Karpas-422 (cell line): ENCODE measurements at places on chromosomes 16 and 17. TPM values are rescaled to one million over a fixed set of nuclear protein-coding genes. Genes with fewer than 3 reads are reported as not detected.
A peak's percentile ranks its signal among the peaks of the same experiment; 100 is the strongest.

Gene GPRC5B
- not detected in 2 replicates for total RNA-seq

Gene HSF4
- total RNA-seq: 12.4 and 15.2 TPM in 2 replicates

Gene CIITA
- 66.2 and 96.5 TPM in 2 replicates for total RNA-seq

Gene MYH13
- total RNA-seq: not detected in 2 replicates

DNA sequence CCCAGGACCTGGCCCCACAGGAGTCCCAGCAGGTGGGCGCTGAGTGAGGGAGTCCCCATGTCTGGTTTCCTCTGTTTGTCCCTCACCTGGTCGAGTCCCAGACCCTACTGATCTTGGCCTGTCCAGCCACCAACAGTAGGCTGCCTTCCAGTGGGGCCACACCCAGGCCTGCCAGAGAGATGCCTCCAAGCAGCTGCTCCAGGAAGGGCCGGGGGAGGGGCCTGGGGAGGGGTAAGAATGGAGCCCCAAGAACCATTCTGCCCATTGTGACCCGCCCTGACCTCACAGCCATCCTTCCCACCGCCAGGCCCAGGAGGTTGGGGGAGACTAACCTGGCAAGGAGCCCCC, 736 bp downstream of the SPATA20 start:
- DNase-seq: no peak

- DNase-seq: no peak
Observed at GRCh38 chr16:74721716-74722115, 21.1 kb upstream of the MLKL start.

DNA sequence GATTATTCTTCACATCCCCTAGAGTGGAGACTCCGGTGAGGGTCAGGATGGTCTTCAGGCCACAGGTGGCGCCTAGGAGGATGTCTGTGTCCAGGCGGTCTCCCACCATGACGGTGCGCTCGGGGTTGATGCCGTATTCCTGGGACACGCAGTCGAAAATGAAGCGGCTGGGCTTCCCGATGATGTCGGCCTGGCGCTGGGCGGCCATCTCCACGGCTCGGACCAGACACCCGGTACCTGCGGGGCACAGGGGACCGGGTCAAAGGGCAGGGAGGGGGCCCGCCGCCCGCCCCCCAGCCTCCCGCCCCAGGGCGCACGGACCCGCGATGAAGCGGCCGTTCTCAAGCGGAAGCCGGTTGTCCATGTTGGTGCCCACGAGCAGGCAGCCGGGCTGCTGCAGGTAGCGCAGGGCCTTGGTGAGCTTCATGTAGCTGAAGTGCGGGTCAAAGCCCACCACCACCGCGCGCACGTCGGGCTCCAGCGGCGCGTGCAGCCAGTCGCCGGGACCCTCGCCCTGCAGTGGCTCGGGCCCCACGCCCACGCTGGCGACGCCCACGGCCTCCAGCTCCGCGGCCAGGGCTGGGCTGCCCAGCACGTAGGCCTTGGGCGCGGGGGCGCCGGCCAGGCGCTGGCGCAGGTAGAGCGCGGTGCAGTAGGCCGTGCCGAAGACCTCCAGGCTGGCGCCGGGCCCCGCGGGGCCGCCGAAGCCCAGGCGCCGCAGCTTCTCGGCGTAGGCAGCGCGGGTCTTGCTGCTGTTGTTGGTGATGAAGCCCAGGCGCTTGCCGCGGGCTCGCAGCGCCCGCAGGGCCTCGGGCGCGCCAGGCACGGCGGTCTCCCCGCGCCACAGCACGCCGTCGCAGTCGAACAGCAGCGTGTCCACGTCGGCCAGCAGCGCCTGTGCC, 572 bp downstream of the PGP start:
- peak; percentile 66 for DNase-seq

DNA sequence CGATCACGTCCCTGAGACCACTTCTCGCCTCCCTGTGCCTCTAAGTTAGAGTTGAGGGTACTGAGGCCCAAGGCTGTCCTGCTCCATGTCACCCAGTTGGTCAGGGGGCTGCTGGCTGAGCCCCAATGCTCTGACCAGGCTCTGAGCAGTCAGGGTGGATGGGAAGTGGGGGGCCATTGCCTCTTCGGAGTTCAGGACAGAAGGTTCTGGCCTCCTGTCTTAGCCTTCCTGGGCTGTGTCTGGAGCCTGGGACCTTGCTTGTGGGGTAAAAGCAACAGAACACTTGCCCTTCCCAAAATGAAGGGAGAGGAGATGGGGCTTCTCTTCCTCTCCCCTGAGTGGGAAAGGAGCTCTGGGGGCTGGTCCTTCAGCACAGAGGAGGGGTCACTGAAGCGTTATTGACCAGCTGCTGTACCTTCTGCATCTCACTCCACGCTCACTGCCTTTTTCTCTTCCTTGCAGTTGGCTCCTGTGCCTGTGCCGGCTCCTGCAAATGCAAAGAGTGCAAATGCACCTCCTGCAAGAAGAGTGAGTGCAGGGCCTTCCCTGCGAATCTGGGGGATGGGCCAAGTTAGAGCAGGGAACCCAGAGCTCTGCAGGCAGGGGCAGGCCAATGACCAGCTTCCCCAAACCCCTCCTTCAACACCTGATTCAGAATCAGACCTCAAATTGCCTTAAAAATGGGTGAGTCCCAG, 580 bp downstream of the MT1X start:
- peak; percentile 60 for DNase-seq

DNA sequence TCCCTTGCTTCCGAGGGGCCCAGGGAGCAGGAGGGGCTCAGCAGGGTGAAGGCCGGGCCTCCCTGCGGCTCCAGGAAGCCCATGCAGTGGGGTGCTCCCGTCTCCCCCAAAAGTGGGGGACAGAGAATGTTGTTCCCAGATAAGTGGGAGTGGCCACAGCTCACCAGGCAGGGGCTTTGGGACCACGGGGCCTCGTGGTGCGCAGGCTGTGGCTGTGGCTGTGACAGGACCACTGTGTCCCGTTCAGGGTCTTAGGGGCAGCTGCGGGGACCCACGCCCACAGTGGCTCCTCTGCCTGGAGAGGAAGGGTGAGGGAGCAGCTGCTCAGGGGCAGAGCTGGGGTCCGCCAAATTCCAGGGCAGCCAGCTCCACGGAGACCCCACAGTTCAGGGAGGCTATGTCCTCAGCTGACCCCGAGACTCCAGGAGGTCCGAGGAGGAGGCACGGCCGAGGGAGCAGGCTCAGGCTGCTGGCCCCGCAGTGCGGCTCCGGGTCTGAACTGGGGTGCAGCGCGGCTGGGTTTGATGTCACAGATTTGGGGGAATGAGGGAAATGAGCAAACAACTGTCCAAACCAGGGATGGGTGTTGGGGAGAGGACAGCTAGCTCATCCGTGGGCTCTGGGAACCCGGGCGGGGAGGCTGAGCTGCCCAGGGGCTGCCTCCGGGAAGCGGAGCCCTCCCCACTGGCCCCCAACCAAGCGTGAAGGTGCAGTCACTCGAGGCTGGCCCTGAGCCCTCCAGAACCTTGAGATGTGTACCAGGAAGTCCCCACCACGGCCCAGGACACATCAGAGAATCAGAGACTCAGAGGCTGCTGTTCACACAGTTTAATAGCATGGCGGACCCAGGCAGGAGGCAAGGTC, 23.4 kb downstream of the TPSD1 start:
- no peak for DNase-seq

- DNase-seq: no peak
Observed at GRCh38 chr17:14760719-14761411, 460.0 kb downstream of the HS3ST3B1 start.
